ENCODE measurements at places on chromosomes 1 and 21.

- DNase-seq = no peak
- H3K4me3 ChIP-seq = no peak overlapping the region
- no peak overlapping the region for H3K27ac ChIP-seq
These were observed 7.6 kb upstream of the CDCP2 start for GRCh38 chr1:54160351-54160750.

DNA sequence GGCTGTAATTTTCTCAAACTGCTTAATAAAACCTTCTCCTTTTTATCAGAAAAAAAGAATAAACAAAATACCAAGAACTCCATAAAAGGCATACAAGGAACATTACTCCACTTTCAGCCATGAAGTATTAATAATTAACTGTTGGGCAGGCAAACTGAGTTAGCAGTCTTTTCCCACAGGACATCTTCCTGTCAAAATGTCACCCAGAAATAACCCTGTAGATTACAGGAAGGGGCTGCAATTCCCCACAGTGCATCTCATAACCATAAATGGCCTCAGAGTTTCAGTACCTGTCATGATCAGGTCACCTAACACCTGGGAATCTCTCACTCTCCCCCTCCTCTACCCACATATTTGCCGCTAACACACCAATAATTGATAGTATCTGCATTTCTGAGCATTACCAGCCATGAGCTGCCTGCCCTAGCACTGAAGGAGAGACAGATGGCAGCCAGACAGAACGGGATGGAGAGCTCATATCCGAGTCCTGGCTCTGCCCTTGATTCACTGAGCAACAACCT is 475.0 kb downstream of the SMYD3 start:
- H3K4me3 ChIP-seq = no peak overlapping the region
- DNase-seq = no peak
- H3K36me3 ChIP-seq = no peaks in the 10 kb centered on the region
- no peaks in the 10 kb centered on the region for H3K4me1 ChIP-seq
- H3K27me3 ChIP-seq = no peaks in the 10 kb centered on the region
- H3K27ac ChIP-seq = no peak overlapping the region

GRCh38 chr21:8998946-8999681 is 1522.3 kb upstream of the TPTE start:
- no peaks in the 10 kb centered on the region for H3K4me1 ChIP-seq
- no peak overlapping the region for H3K27ac ChIP-seq
- no peaks in the 10 kb centered on the region for H3K27me3 ChIP-seq

GRCh38 chr1:72482736-72483413 is 200.5 kb upstream of the NEGR1 start:
- H3K4me1 ChIP-seq = no peaks in the 10 kb centered on the region
- DNase-seq = no peak
- H3K27me3 ChIP-seq = no peaks in the 10 kb centered on the region
- no peak overlapping the region for H3K4me3 ChIP-seq
- no peaks in the 10 kb centered on the region for H3K36me3 ChIP-seq

DNA sequence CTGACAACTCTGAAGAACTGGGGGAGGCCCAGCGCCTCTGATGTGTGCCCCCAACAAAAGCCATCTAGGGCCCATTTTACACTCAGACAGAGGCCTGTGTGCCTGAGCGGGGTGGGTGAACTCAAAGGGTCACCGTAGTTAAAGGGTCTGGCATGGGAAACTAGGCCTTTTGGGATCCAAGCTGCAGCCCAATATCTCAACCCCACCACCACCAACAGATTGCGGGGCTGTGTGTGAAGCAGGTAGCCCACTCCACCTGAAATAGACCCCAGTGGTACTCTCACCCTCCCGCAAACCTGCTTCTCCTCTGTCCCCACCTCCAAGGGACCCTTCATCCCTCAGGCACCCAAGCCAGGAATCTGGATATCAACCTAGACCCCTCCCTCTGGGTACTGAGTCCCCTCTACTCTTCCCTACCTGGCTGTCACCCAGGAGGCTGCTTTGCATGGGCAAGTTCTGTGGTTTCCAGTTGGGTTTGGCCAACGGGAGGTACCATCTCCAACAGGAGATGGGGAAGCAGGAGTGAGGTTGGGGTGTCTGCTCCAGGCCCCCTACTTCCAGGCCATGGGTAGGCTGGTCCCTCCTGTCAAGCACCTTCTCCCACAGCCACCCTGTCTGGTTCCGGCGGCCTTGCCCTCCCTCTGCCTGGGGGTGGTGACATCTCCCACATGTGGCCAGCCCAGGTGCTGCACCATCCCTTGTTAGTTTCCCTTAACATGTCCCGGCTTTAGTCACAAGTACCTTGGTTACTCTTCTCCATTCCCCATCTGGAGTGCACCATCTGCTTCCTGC is 35.2 kb upstream of the LRP8 start:
- H3K4me3 ChIP-seq = no peak overlapping the region
- no peaks in the 10 kb centered on the region for H3K27me3 ChIP-seq
- no peak for DNase-seq

DNA sequence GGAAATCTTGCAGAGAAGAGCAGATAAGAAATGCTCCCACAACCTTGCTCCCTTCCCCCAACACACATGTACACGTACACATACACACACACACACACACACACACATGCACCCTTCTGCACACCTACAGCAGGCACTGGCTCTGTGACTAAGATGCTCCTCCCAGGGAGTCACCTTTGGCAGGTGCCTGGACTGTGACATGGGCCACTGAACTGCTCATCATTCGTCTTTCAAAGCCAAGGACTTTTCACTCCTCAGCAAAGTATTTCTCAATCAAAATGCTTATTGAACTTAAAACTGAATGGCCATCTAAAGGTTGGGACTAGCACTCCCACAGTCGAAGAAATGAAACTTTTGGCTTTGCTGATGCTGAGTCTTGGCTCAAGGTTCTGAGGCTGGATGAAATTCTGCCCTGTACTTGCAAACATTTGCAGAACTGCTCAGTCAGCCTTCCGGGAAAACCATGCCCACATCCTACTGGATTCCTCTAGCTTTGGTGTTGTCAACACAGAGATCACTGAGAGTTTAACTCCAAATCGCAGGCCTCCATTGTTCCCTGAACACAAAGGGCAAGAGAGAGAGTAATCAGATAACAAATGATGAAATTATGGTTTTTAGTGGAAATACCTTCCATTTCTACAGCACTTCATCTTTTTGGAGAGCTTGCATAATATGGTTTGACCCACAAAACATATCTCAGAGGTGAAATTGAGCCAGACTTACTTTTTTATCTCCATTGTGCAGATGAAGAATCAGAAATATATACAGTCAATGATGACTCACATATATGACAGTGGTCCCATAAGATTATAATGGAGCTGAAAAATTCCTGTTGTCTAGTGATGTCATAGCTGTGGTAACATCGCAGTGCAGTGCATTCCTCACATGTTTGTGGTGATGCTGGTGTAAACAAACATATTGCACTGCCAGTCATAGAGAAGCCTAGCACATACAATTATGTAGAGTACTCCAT is 72.4 kb upstream of the BCAR3 start:
- no peak for DNase-seq
- no peaks in the 10 kb centered on the region for H3K4me1 ChIP-seq
- no peaks in the 10 kb centered on the region for H3K27me3 ChIP-seq
- H3K36me3 ChIP-seq = no peaks in the 10 kb centered on the region
- H3K4me3 ChIP-seq = no peak overlapping the region
- H3K27ac ChIP-seq = no peak overlapping the region

- no peak overlapping the region for H3K27ac ChIP-seq
- no peaks in the 10 kb centered on the region for H3K36me3 ChIP-seq
These were observed 310.2 kb upstream of the AJAP1 start for GRCh38 chr1:4344065-4344732.

DNA sequence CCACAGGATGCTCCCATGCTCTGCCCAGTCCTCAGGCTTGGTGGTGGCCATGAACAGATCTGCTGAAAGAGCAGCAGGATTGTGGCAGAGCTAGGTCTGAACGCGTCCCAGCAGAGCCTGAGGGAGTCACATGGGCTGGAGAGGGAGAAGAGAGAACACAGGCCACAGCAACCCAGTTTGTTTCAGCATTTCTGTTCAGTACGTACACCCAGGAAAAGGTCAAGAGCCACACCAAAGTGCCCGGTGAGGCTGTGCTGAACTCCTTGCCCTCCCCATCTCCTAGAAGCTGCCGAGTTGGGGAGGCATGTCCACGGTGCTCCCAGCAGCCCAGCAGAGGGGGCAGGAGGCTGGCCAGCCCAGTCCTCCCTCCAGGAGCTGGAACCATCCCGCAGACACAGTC is 5.5 kb downstream of the PKP1 start:
- H3K27me3 ChIP-seq = no peaks in the 10 kb centered on the region
- no peak overlapping the region for H3K27ac ChIP-seq
- H3K36me3 ChIP-seq = no peaks in the 10 kb centered on the region

Measured in iPS DF 6.9 (cell line).